ENCODE measurements at places on chromosomes 2 and 18. TPM values are rescaled to one million over a fixed set of nuclear protein-coding genes. Genes with fewer than 3 reads are reported as not detected.

Gene CFAP221
- total RNA-seq = 8.4 TPM

Gene CCDC85A
- total RNA-seq = 0.24 TPM

Gene NEU2
- not detected for total RNA-seq

DNA sequence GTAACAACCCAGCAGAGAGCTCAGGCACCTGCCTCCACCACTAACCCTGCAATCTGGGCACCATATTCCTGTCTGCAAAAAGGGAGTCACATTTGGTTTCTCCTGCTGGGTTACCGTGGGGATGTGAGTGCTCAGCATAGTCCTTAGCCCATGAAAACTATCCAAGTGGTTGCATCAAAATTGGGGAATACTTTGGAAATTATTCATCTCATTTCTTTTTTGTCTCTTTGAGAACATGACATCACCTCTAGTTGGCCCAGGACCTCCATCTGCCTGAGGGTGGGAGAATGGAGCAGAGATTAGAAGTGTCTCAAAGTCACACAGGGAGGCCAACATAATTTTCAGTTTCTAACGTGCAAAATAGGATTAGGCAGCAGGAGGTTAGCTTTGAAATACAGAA lies 19.3 kb upstream of the SPP2 start:
- no peak for ATAC-seq

- ATAC-seq = no peak
Observed at GRCh38 chr2:216992056-216992675, 132.3 kb upstream of the TNP1 start.

DNA sequence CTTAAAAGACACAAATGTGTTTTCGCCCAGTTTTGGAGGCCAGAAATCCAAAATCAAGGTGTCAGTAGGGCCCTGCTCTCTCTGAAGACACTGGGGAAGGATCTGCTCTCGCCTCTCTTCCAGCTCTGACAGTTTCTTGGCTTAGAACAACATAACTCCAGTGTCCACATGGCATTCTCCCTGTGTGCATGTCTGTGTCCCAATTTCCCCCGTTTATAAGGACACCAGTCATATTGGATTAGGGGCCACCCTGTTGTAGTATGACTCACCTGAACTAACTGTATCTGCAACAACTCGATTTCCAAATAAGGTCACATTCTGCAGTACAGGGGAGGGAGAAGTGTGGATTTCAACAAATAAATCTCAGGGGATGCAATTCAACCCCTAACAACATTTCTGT lies 263.2 kb downstream of the SS18 start:
- peak; percentile 11 for ATAC-seq

GRCh38 chr2:64052463-64053241 lies 33.4 kb upstream of the VPS54 start:
- ATAC-seq = no peak

DNA sequence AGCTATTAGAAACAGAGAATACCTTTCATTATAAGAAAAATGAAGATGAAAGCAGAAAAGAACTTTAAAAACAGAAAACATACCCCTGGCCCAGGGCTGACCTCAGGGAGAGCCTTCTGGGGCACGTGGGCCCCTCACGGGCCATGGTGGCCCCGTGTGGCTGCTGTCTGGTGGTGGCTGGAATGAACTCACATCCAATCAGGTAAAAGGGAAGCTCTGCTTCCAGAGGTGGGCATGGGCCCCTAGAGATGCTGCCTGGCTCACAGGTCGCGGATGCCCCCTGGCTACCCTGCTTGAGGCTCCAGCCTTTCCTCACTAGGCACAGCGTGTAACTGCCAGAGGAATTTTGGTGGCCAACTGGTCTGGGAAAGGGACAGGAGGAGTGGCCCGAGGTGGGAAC lies 16.6 kb downstream of the SNORC start:
- ATAC-seq = no peak

- ATAC-seq = no peak
Observed at GRCh38 chr2:222912776-222913175, 51.9 kb downstream of the ACSL3 start.

Gene ITGB6
- total RNA-seq = 0.05 TPM
